ENCODE measurements at places on chromosomes 13 and 19. TPM values are rescaled to one million over a fixed set of nuclear protein-coding genes. Genes with fewer than 3 reads are reported as not detected.

DNA sequence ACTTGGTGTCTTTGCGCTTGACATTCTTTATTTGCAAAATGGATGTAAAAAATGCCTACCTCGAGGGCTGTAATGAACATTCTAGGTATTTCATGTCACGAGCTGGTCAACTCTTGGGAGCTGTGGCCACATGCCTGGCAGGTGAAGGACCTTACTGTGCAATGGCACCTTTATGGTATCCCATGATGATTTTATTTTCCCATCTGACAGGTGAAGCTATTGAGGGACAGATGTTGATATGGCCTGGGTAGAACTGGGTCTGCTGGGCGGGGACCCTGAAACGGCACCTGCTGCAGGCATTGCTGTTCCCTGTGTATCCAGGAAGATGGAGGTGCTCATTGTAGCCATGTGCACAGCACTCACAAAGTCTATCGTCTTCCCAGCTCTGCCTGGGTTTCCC, 332.2 kb downstream of the TEX29 start:
- no peaks in the 10 kb centered on the region for H3K36me3 ChIP-seq
- peaks cover 28% of the 10 kb centered on the region for H3K27me3 ChIP-seq
- no peaks in the 10 kb centered on the region for H3K4me1 ChIP-seq
- H3K27ac ChIP-seq, result no peak overlapping the region
- no peak for DNase-seq

ZFR2 gene
- total RNA-seq, result not detected

KRTDAP gene
- not detected for total RNA-seq

IGFL4 gene
- not detected for total RNA-seq

GRCh38 chr19:11322269-11323024, 17.0 kb downstream of the RAB3D start:
- H3K4me3 ChIP-seq, result no peak overlapping the region
- no peaks in the 10 kb centered on the region for H3K36me3 ChIP-seq
- no peak for DNase-seq
- peak overlapping the region; percentile 55 for H3K27ac ChIP-seq

- H3K27ac ChIP-seq, result no peak overlapping the region
- H3K4me1 ChIP-seq, result no peaks in the 10 kb centered on the region
- H3K36me3 ChIP-seq, result no peaks in the 10 kb centered on the region
- no peak for DNase-seq
Measured at GRCh38 chr13:21641629-21642028, 29.2 kb upstream of the FGF9 start.

GRCh38 chr13:23505007-23505406, 65.2 kb upstream of the TNFRSF19 start:
- no peaks in the 10 kb centered on the region for H3K27me3 ChIP-seq
- peaks cover 46% of the 10 kb centered on the region for H3K4me1 ChIP-seq
- peak overlapping the region; percentile 80 for H3K27ac ChIP-seq
- no peak for DNase-seq
- H3K36me3 ChIP-seq, result no peaks in the 10 kb centered on the region
- no peak overlapping the region for H3K4me3 ChIP-seq

GRCh38 chr13:83995930-83996329, 113.7 kb upstream of the SLITRK1 start:
- H3K4me1 ChIP-seq, result no peaks in the 10 kb centered on the region
- H3K4me3 ChIP-seq, result no peak overlapping the region
- DNase-seq, result no peak
- H3K27ac ChIP-seq, result no peak overlapping the region

GRCh38 chr19:36489920-36490415, 607 bp upstream of the ZNF566 start:
- peaks cover 2% of the 10 kb centered on the region for H3K36me3 ChIP-seq
- peaks cover 25% of the 10 kb centered on the region for H3K4me1 ChIP-seq
- no peak for DNase-seq
- H3K4me3 ChIP-seq, result peak overlapping the region; percentile 97

CADM4 gene
- 5.6 TPM for total RNA-seq

DNA sequence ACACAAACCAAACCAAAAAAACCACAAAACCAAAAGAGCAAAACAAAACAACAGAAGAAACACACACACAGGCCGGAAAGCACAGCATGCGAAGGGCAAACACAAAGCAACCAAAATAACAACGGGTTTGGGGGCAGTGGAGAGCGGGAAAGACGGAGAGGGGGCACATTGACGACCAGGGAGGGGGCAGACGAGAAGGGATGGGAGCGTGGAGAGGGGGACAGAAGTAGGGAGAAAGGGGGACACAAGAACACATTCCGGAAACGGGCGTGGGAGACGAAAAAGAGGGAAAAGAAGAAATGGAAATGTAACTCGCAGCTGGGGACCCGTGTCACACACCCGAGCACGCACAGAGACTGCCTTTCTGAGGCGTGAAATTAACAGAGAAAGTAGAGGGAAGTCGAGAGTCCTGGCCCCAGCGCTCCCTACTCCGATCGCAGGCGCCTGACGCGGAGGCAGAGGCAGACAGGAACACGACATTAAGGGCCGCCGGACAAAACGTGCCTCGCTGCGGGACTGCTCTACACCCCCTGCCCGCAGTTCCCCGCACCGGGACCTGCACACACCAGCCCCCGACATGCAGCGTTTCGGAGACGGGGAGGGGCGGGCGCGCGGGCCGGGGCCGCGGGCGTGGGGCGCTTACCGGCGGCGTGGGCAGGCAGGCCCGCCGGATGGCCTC, 652 bp downstream of the POU4F1 start:
- H3K27me3 ChIP-seq, result peaks cover 81% of the 10 kb centered on the region
- peak overlapping the region; percentile 60 for H3K4me3 ChIP-seq
- DNase-seq, result peak; percentile 83
- peaks cover 8% of the 10 kb centered on the region for H3K36me3 ChIP-seq
- no peak overlapping the region for H3K27ac ChIP-seq
- peaks cover 18% of the 10 kb centered on the region for H3K4me1 ChIP-seq

PLPP2 gene
- total RNA-seq, result 4.1 TPM

DNA sequence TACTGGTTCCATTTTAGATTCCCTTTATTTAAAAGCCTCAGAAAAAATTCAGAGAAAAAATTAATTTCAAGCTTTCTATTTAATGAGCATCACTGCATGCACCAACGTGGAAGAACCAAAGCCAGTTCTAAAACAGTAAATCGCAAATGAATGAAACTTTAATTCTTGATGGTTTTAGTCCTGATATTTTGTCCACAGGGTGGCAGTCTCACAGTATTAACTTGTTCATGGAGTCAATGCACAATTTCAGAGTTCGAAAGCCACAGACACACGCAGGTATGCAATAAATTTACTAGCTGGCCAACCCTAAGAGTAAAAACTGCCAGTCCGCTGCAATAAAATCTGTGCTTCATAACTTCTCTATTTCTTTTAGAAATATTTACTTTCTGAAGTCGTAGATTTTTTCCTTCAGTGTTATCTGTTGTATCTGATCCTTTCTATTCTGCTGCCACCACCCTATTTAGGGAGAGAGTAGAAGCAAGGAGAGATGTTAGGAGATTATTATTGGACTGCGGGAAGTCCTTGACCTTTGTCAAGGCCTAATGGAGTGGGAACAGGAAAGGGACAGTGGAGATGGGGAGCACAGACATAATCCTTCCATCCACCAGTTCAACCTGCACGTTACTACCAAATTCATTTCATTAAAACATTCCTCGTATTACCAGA, 7.0 kb upstream of the WBP4 start:
- H3K4me1 ChIP-seq, result peaks cover 76% of the 10 kb centered on the region
- DNase-seq, result no peak
- H3K4me3 ChIP-seq, result no peak overlapping the region
- no peaks in the 10 kb centered on the region for H3K27me3 ChIP-seq

DNA sequence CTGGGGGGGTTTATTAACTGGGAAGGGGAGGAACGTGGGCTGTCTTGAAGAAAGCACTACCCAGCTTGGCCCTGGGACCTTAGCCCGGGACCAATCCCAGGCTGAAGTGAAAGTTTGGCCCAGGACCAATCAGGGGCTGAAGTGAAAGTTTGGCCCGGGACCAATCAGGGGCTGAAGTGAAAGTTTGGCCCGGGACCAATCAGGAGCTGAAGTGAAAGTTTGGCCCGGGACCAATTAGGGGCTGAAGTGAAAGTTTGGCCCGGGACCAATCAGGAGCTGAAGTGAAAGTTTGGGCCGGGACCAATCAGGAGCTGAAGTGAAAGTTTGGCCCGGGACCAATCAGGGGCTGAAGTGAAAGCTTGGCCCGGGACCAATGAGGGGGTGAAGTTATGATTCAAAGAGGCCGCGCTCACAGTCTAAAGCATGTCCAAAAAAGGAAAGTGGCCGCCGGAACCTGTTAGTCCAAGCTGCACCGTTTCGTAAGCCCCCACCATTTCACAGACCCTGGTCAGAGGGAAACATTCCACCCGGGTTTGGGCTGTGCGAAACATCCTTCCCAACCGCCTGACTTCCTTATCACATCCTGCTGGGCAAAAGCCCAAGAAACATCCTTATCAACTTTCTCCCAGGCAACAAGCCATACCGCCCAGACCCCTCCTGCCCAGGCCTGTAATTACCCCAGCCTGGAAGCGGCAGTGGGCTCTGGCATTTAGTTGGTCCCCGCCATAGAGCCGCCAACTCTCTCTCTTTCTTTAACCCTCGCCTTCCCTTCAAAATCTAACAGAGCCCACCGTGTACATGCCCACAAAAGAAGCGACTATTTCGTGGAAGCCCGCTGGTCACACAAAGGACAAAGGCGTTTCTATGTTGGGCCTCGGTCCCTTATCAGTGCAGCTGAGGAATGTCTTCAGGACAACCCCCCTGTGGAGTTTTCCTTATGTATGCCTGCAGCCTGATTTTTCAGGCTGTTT, 1.1 kb downstream of the ZNF850 start:
- peaks cover 9% of the 10 kb centered on the region for H3K36me3 ChIP-seq
- no peaks in the 10 kb centered on the region for H3K27me3 ChIP-seq
- peak overlapping the region; percentile 99 for H3K27ac ChIP-seq

CYP4F2 gene
- total RNA-seq, result not detected

N4BP2L1 gene
- 3.7 TPM for total RNA-seq

USHBP1 gene
- total RNA-seq, result not detected

GRCh38 chr13:27276188-27276587, 5.6 kb downstream of the RASL11A start:
- H3K36me3 ChIP-seq, result peaks cover 2% of the 10 kb centered on the region
- no peak overlapping the region for H3K27ac ChIP-seq

DNA sequence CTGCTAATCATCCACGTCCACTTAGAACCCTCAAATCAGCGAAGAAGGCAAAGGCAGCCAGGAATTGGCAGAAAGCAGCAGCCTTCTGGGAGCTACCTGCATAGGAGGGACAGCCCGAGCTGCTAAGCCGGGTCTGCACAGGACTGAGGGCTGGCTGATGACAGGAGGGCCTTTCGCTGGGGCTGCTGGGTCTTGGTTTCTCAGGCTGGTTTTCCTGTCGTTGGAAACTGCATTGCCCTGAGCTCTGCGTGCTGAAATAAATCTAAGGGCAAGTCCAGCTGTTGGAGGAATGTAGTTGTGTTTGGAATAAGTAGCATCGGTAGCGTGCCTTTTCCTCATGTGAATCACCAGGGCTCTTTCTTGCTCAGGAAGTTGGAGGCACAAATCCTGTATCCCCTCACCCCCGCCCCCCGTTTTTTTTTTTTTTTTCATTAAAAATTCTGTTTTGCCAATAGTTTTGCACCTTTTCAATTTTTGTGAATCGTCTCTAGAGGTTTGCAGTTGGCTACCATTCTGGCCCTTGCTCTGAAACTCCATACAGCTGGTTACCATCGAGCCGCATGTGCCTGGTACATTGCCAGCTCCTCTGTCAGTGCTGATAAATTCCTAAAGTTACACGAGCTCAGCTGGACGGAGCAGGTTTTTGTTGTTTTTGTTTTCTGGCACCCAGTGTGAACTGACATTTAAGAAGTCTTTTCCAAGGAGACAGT, 193.9 kb upstream of the RNF113B start:
- no peak for DNase-seq
- H3K27me3 ChIP-seq, result no peaks in the 10 kb centered on the region
- peaks cover 23% of the 10 kb centered on the region for H3K36me3 ChIP-seq
- H3K27ac ChIP-seq, result peak overlapping the region; percentile 95
- H3K4me3 ChIP-seq, result peak overlapping the region; percentile 40

PRODH2 gene
- total RNA-seq, result not detected

- H3K36me3 ChIP-seq, result peaks cover 34% of the 10 kb centered on the region
- H3K27me3 ChIP-seq, result no peaks in the 10 kb centered on the region
- no peak for DNase-seq
- H3K4me1 ChIP-seq, result peaks cover 34% of the 10 kb centered on the region
- H3K4me3 ChIP-seq, result no peak overlapping the region
- H3K27ac ChIP-seq, result peak overlapping the region; percentile 83
Measured at GRCh38 chr19:38836159-38836982, 4.8 kb upstream of the ECH1 start.

OR10H3 gene
- not detected for total RNA-seq

TIMM44 gene
- total RNA-seq, result 68.0 TPM

PLVAP gene
- 0.44 TPM for total RNA-seq

PLPPR3 gene
- 6.0 TPM for total RNA-seq

GRCh38 chr19:50178320-50178719, 15.2 kb upstream of the IZUMO2 start:
- H3K4me3 ChIP-seq, result no peak overlapping the region
- H3K27me3 ChIP-seq, result no peaks in the 10 kb centered on the region
- no peak overlapping the region for H3K27ac ChIP-seq
- no peaks in the 10 kb centered on the region for H3K36me3 ChIP-seq
- no peak for DNase-seq
- H3K4me1 ChIP-seq, result no peaks in the 10 kb centered on the region

TRAPPC2B gene
- 9.9 TPM for total RNA-seq

DNA sequence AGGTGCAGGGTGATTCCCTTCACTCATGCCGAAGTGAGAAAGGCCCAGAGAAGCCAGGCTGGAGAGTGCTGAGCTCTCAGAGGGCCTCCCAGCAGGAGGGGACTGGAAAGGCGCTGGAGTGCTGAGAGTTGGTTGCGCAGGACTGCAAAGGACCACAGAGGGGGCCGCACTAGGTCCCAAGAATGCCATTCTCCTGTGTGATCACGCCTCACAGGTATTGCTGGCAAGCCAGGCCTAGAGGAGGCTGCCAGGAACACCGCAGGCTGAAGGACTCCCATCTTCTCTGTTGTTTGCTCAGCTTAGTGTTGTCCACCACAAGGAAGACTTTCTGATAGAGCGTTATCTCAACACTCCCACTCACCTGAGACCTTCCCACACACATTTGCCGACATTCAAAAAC, 165.0 kb downstream of the FGF14 start:
- no peaks in the 10 kb centered on the region for H3K36me3 ChIP-seq
- no peak for DNase-seq
- H3K4me3 ChIP-seq, result no peak overlapping the region
- no peak overlapping the region for H3K27ac ChIP-seq
- peaks cover 6% of the 10 kb centered on the region for H3K27me3 ChIP-seq
